ENCODE measurements at places on chromosomes 16 and 17.
A peak's percentile ranks its signal among the peaks of the same experiment; 100 is the strongest.

GRCh38 chr17:64129765-64130558, at the start of gene ERN1:
TSS of gene ERN1 (minus strand) at chr17:64130144. CDS start at chr17:64130029, 115 bp downstream.
- DNase-seq: peak; percentile 95

GRCh38 chr16:68826652-68827051, 16.7 kb upstream of the TANGO6 start:
- DNase-seq: no peak

- no peak for DNase-seq
Measured at GRCh38 chr17:13510062-13510461, 91.7 kb downstream of the HS3ST3A1 start.

DNA sequence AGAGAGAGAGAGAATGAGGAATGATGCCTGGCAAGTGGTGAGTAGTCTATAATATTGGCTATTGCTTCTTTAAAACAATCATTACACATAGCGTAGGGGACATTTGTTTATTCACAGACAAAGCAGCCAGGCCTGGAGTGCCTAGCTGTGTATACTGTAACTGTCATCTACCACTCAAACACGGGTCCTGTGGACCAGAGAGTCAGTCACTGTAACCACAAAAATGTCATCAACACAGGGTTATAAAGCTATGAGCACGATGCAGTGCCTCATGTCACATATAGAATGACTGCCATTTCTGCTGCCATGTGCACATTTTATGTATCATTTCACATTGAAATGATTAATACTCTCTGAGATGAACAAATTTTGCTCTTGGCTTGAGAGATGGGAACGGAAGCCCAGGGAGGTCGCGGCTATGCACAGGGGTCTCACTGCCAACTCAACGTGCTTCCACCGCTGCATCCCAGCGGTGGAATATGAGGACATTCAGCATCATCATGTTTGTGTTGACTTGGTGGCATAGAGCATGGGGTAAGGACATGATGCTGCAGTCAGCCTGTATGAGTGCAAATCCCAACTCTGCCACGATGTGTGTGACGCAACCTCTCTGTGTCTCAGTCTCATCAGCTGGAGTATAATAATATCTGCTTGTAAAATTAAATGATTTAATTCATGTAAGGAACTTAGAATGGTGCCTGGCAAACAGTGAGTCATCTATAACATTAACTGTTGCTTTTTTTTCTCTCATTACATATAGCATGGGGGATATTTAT, 3.3 kb downstream of the MT1H start:
- no peak for DNase-seq

GRCh38 chr16:4026854-4027253, 89.4 kb downstream of the ADCY9 start:
- DNase-seq: no peak

DNA sequence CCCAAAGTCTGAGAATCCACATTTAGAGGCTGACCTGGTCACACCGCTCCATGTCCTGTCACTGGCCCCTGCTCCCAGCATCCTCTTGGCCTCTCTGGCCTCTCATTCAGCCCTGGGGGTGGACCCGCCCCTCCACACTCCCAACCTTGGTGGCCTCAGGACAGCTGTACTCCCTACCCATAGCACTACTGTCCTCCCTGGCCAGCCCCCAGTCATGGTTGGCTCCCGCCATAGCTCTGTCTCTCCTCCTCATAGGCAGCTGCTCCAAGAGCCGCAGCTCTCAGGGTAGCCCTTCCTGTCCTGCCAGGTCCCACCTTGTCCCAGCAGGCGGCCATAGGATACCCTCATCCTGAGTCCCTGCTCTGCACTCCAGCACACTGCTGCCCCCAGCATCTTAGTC, 38.0 kb upstream of the PHB1 start:
- no peak for DNase-seq

DNA sequence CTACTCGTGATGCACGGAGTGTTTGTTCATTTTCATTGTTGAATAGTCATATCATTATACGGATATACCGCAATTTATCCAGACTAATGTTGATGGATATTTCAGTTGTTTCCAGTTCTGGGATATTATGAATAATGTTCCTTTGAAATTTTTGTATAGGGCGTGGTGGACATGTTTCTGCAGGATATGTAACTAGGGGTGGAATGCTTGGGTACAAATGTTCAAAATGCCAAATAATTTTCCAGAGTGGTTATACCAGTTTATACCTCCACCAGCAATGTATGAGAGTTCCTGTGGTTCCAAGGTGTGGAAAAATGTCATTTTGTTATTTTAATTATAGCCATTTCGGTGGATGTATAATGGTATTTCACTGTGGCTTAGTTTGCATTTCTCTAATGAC, 53.6 kb downstream of the NUP88 start:
- DNase-seq: no peak

DNA sequence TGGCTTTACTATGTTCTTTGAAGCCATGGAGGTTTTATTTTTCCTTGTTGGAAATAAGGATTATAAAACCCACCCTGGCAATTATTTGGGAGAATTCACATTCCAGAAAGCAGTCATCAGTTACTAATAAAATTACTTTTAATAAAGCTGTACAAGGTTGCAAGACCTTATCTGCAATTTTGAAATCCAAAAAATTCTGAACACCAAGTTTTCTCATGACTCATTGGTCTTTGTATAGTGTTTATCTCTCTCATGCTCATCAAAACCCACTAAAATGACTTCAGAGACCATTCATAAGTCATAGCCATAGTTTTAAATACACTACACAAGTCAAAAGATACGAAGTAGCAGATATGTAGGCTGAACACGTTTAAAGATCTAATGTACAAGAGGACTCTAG, 6.0 kb upstream of the KRT38 start:
- no peak for DNase-seq

DNA sequence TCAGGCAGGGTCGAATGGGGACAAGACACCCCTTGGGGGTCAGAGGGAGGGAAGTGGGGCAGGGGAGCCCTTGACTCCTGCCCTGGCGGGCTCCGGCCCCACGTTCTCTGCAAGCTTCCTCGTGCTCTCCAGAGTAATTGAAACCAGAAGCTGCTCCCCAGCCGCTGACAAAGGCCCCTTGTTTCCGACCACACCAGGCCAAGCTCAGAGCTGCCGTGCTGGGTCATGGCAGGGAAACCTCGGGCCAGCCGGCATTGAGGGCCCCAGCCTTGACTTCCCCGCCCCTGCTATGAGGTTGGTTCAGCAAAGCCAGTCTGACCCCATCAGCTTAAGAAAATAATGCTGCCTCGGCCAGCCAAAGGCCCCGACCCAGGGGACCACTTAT, 43.3 kb downstream of the TIMM22 start:
- DNase-seq: no peak

All from activated CD8-positive, alpha-beta memory T cell treated with anti-CD3 and anti-CD28 coated beads for 24 hours (primary cell).